ENCODE measurements at places on chromosomes 6 and 20.

DNA sequence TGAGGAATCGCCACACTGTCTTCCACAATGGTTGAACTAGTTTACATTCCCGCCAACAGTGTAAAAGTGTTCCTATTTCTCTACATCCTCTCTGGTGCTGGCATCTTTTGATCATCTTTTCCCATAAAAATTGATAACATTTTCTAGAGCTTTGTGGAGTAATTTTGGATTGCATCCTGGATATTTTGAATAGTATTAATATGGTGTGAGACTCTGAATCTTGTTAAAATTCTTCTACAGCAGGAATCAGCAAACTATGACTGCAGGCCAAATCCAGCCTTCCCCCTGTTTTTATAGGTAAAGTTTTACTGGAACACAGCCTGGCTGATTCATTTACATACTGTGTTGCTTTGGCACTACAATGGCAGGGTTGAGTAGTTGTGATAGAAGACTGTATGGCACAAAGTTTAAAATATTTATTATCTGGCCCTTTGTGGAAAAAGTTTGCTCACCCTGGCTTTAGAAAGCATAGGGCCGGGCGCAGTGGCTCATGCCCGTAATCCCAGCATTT is 15.0 kb upstream of the RNF8 start:
- DNase-seq = no peak

GRCh38 chr6:162708971-162709370 is 18.6 kb downstream of the PRKN start:
- DNase-seq = no peak

DNA sequence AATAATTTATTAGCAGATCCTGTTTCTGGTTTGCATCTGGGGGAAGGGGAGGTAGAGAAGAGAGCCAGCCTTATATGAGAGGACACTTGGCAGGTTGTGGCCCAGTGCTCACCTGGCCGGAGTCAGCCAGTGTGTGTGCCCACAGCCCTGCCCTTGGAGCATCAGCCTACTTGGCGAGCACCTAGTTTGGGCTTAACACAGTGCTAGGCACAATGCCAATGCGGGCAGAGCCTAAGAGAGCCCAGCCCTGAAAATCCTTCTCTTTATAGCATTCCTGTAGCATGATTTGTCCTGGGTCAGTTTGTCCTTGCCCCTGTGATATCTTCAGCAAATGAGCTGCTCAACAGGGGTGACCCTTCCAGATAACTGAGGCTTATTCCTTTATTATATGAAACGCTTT is 73.0 kb downstream of the SLX4IP start:
- no peak for DNase-seq

- no peak for DNase-seq
Observed at GRCh38 chr6:77492530-77492929, 29.2 kb upstream of the HTR1B start.

DNA sequence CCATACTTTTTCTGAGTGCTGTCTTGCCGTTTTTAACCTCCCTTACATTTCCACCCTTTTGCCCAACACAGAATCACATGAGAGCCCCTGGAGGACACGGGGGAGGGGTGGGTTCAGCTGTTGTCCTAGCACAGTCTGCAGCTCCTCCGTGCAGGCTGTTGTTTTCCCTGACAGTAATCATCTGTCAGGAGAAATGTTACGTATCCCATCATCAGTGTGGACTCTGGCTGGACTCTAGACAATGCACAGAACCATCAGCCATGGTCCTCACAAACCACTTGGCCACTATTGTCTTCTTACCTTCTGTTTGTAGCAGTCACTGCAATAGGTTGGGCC is 92.1 kb downstream of the RIN2 start:
- DNase-seq = no peak

- DNase-seq = no peak
Observed at GRCh38 chr6:81138236-81138635, 614.2 kb downstream of the TENT5A start.

- DNase-seq = no peak
Observed at GRCh38 chr6:118377711-118378414, 170.2 kb upstream of the PLN start.

- DNase-seq = no peak
Observed at GRCh38 chr6:37636801-37637561, 60.7 kb downstream of the MDGA1 start.

DNA sequence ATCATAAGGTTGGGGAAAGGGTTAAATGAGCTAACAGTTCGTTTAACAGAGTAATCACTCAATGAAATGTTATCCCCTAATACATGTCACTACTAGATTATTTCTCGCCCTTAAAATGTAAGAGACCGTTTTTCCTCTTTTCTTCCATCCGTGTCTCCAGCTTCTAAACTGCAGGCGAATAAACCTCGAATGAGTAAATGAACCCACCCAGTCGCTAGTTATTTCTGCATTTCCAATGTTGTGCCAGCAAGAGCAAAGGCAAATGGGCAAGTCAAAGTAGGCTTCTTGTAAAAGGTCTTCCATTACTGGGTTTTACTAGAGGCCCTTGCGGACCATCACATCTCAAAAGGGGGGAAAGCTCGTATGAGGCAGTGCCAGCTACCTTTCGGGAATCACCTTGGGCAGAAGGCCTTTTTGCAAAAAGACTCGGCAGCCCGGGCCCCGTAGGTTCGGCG is 400 bp upstream of the SMAP1 start:
- DNase-seq = no peak

- DNase-seq = no peak
Observed at GRCh38 chr20:50712771-50713656, 18.4 kb upstream of the PARD6B start.

DNA sequence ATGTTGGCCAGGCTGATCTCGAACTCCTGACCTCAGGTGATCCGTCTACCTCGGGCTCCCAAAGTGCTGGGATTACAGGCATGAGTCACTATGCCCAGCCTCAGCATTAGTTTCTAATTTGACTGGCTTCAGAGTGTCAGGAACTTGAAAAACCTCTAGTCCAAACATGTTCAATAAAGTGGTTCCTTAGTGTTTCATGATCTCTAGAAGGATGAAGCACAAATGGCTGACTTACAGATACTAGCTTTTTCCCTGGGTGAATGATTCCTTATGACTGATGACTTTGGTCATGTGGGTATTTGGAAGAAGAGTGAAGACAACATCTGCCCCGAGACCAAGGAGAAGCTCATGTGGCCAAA is 16.4 kb downstream of the GLYATL3 start:
- DNase-seq = no peak

GRCh38 chr6:159716247-159717096 is 10.8 kb upstream of the WTAP start:
- no peak for DNase-seq

GRCh38 chr20:50943069-50943468 is 11.8 kb upstream of the ADNP start:
- DNase-seq = no peak

DNA sequence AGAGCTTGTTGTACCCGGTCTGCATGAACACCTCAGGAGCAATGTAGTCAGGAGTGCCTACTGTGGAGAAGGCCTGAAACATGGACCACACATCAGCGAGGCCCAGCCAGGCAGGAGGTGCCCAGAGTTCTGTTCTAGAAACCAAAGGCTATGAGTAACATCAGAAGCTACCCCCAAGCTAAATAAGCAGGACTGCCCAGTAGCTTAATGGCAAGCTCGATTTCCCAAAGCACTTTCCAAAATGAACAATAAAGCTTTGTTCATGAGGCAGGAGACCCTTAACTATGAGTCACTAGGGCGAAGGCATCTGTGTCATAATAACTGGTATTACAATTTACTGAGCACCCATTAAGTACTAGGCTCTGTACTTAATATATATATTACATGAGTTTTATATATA is 47.4 kb downstream of the STK38 start:
- DNase-seq = no peak

DNA sequence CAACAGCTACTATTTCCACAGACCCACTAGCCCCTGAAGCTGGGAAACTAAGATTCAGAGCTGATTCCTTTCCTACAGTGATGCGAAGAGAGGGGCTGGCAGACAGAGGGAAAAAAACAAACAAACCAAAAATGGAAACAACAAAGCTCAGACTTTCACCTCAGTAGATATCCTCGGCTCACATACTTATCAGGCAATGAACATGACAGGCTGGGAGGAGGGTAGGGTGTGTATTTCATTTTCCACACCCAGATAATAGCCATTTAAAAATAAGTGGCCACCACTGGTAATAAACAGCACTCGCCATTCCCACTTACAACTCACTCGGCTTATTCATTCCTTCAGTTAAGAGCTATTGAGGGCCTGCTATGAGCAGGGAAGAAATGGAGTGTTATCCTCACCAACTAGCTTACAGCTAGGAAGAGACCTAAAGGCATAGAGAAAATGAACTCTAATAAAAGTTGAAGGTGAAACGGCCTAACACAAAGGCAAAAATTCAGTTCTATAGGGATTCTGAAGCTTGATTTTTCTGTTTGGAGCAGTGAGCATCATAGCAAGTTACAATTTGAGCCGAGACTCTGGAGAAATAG is 32.0 kb upstream of the SPTLC3 start:
- no peak for DNase-seq

- DNase-seq = no peak
Observed at GRCh38 chr20:41509316-41510200, 108.6 kb downstream of the CHD6 start.

DNA sequence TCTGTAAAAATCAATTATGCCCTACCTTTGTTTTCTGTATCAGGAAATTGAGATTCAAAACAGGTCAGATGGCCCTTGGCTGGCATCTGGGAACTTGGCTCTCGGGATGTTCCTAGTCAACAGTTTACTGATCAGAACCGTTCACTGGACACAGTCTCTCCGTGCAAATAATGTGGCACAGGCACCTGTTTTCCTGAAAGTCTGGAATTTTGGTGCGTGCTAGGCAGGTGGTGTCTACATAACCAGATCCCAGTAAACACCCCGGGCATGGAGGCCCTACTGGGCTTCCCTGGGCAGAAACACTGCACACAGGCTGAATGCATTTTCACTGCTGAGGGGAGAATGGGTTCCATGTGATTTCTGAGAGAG is 7.5 kb downstream of the SNHG17 start:
- DNase-seq = no peak

DNA sequence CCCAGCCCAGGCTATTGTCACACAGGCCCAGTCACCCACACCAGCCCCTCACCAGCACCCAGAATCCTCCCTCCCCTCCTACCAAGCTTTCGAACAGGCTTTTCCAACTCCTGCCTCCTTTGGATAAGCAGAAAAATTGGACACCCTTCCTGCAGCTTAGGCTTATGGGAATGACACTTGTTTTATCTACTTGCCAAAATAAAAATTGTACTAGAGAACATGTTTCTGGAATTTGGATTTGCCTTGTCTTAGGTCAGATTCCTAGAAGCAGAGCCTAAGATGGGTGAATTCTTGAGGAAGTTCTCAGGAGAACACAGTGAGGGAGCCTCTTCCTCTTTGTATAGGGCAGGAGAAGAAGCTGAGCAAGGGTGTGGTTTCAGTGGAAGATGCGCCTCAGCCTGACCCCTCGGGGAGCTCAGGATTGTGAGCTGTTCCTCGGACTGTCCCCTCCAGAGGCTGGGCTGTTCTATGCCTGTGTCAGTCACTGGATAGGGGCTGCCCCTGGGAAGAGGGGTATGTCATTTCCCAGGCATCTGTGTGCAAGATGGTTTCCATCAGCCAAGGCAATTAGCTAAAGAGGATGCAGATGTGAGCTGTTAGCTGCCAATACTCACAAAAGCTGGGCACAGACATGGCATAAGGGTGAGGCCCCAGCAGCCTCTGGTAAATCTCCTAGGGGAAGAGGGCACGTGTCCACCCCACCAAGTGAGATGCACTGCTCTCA is 33.9 kb downstream of the ITPR3 start:
- no peak for DNase-seq

GRCh38 chr6:111773501-111774345 is 99.5 kb downstream of the FYN start:
- DNase-seq = no peak

- no peak for DNase-seq
Observed at GRCh38 chr6:38180586-38180985, 361.1 kb downstream of the ZFAND3 start.

- no peak for DNase-seq
Observed at GRCh38 chr20:38238829-38239228, 21.7 kb downstream of the KIAA1755 start.

DNA sequence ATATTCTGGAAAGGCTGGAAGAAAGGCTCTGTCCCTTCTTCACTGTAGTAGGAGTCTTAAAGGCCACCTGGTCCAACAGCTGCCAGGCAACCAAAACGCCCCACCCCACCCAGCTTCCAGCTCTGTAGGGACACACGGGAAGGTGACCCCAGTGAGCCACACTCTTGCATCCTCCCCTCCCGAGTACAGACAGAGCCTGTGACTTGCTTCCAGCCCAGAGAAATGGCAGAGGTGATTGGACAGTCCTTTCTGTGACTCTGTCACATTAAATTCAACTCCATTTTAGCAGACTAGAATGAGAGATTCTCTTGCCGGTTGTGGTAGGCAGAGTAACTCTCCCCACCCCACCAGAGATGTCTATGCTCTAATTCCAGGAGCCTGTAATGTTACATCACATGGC is 226.2 kb upstream of the ARID1B start:
- DNase-seq = no peak

DNA sequence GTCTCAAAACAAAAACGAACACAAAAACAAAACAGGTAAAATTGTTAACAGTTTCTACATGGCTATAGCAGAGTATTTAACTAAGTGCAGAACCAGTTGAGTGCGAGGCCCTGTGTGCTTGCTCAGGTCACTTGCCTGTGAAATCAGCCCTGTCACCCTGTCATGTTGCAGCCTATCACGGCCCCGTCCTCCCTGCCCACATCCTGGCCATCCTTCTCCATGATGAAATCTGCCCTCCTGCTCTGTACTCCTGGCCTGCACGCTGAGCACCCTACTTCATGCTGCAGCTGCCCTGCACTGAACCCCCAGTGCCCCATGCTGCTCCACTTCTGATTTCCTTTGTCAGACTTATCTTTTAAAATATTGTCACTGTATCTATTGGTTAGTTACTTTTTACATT is 62.4 kb downstream of the DTD1 start:
- DNase-seq = no peak

- no peak for DNase-seq
Observed at GRCh38 chr6:125810445-125810844, 19.7 kb downstream of the NCOA7 start.

GRCh38 chr20:50373674-50374286 is 136.4 kb upstream of the PTPN1 start:
- DNase-seq = no peak

DNA sequence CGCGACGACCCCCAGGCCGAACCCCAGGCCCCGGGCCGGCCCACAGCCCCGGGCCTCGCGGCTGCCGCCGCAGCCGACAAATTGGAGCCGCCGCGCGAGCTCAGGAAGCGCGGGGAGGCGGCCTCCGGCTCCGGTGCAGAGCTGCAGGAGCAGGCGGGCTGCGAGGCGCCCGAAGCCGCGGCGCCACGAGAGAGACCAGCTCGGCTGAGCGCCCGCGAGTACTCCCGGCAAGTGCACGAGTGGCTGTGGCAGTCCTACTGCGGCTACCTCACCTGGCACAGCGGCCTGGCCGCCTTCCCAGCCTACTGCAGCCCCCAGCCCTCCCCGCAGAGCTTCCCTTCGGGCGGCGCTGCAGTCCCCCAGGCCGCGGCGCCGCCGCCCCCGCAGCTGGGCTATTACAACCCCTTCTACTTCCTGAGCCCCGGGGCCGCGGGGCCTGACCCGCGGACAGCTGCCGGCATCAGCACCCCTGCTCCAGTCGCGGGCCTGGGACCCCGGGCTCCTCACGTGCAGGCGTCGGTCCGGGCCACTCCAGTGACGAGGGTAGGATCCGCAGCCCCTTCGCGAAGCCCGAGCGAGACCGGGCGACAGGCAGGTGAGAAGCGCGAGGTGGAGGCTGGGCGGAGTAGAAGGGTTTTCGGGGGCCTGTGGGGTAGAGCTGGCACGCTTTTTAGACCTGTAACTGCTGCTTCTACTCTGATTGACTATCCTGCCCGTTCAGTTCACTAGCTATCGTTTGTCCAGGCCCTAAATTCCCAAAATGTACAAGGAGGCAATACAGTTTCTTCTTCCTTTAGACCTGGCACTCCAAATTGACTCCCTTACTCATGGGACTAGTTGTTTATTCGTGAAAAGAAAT is 654 bp downstream of the FAM8A1 start:
- peak; percentile 43 for DNase-seq
